ENCODE measurements at places on chromosomes 6 and 20.

- DNase-seq, result no peak
Observed at GRCh38 chr6:17899491-17899890, 87.9 kb downstream of the KIF13A start.

- no peak for DNase-seq
Observed at GRCh38 chr6:125174626-125175025, 21.1 kb downstream of the TPD52L1 start.

GRCh38 chr20:16273812-16274555 is 299.3 kb downstream of the KIF16B start:
- DNase-seq, result peak; percentile 71

DNA sequence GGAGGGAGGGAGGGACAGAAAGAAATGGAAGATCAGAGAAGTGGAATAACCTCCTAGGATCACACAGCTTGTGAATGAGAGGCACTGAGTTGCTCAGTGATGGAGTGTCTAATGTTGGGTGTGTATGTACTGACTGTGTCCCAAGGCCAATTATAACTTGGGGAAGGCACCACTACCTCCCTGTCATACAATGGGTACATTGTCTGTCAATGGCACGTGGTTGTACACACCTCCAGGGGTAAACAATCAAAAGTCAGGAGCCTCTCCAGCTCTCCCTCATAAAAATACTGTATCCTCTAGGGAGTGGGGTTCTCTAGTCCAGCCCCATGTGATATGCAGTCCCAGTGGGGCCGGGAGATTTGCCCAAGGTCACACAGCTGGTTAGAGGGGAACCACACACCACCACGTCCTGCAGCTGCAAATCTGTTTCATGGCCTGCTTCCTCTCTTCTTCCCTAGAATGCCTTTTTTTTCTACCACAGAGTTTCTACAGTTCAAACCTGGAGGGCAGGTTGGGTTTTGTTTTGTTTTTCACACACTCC is 112.5 kb downstream of the SNX5 start:
- DNase-seq, result no peak

DNA sequence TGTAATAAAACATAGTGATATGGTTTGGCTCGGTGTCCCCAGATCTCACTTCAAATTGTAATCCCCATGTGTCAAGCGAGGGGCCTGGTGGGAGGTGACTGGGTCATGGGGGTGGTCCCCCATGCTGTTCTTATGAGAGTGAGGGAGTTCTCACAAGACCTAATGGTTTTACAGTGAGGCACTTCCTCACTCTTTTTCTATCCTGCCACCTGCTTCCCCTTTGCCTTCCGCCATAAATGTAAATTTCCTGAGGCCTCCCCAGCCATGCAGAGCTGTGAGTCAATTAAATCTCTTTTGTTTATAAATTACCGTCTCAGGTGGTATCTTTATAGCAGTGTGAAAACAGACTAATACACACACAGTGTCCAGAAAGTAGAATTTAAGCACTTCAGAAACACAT is 78.5 kb downstream of the REPS1 start:
- no peak for DNase-seq

GRCh38 chr6:155684416-155685196 is 229.0 kb upstream of the NOX3 start:
- DNase-seq, result no peak

DNA sequence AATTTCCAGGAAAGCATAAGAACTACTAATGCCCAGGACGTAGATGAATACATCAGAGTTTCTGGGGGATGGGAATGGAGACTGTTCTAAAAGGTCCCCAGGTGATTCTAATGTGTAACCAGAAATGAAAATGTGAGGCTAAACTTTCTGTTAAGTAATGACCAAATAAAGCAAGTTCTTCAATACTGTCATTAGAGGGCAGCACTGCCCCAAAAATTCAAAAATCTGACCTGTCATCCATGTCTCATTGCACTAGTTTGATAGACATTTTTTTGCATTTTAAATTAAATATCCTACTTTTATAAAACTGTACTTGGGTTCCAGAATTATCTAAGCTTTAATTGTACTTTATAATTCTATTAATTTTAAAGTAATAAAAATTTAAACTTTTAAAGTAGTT is 94.9 kb downstream of the RFX6 start:
- peak; percentile 36 for DNase-seq

DNA sequence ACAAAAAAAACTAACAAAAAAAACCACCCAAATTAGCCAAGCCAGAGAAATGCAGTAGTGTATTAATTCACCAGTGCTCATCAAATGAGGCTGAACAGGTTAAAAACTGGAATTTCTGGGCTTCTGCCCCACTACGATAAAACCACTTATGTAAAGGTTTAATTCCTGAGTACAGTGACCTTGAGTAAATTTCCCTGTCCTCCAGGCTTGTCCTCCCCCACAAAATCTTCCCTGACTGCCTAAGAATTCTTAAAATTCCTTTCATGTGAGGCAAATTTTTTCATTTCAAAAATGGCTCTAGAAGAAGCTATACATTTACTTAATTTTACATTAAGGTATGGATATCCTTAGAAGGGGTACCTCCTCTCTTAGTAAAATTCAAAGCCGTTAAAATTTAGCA is 80.1 kb upstream of the ID4 start:
- DNase-seq, result no peak

DNA sequence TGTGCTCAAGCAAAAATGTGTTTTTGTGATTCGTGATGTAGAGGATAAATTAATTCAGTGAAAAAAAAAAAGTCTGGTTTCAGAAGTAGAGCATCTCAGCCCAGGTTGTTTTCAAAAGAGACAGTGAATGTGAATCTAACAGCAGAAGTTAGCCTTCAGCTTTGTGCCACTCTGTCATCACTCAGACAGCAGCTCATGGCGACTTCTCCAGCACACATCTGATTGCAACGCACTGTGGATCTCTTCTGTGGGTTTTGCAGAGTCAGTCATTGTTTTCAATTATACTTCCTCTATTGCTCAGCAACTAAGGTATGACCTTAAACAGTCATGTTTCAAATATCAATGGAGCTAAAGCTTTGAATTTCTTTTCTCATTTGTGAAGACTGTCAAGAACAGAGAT is 335.5 kb upstream of the POU3F2 start:
- DNase-seq, result no peak

DNA sequence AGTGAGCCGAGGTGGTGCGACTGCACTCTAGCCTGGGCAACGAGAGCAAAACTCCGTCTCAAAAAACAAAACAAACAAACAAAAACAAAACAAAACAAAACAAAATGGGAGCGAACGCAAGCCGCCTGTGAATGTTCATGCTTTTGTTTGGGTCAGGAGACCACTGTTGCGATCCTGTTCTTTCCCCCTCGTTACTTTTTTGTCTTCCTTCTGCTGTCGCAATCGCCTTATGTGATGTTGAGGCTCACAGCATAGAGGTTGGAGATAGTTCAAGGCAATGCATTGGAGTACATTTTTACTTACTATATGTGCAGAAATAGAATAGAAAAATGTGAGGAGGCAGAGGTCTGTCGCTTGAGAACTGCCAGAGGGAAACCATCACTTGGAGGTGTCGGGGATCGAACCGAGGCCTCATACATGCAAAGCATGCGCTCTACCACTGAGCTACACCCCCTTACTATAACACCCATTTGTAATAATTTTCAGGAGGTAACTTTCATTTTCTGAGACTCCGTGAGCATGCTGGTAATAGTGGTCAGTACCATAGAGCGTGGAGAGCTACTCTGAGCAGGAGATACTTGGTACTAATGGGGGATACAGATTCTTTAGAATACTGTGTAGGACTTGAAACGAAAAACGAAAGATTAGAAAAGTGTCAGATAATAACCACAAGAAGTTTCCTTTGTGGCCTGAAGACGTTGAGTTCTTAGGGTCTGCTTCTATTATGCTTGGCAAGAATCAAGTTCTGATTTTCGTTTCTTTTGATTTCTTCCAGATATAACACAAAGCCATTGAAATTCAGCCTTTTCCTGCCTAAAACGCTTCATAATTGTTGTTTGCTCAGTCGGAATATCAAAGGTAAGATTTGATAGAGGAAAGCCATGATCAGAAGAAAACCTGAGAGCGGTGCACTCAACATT is 121.1 kb downstream of the TRIM27 start:
- no peak for DNase-seq

GRCh38 chr20:13838664-13839063 is 53.8 kb downstream of the NDUFAF5 start:
- DNase-seq, result no peak

GRCh38 chr6:93679836-93680235 is 260.5 kb upstream of the EPHA7 start:
- DNase-seq, result no peak
